Activated CD8-positive, alpha-beta memory T cell treated with anti-CD3 and anti-CD28 coated beads for 1 hour (primary cell): ENCODE measurements at places on chromosomes 5 and 9.

DNA sequence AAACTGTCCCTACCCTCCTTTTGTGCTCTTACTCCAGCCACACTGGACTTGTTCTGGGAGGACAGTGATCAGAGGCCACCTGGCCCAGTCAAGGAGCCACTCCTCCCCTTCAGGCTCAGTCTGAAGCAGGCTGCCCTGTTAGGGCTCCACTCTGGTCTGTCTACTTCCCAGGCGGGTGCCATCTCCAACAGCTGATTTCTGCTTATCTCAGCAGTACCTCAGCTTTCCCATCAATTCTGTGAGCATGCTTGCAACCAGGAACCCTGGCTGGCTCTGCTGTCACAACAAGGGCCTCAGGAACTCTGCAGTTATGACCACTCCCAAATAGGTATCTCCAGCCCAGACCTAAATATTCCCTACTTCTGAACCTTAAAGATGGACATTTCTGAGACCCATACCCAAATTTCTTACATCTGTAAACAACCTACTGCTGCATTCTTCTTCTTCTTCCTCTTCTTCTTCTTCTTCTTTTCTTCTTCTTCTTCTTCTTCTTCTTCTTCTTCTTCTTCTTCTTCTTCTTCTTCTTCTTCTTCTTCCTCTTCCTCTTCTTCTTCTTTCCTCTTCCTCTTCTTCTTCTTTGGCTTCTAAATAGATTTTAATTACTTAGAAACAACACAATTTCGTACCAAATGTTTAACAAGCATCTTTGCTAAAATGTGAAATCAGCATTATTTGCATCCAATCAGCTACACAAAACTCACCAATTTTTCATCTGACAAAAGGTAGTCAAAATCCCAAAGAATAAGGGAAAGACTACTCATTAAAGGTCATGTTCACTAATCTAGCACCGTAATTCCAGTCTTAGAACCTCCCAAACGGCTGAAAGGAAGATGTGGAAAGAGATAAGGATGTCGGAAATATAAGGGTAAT, 13.6 kb upstream of the SLC22A4 start:
- no peak for DNase-seq

DNA sequence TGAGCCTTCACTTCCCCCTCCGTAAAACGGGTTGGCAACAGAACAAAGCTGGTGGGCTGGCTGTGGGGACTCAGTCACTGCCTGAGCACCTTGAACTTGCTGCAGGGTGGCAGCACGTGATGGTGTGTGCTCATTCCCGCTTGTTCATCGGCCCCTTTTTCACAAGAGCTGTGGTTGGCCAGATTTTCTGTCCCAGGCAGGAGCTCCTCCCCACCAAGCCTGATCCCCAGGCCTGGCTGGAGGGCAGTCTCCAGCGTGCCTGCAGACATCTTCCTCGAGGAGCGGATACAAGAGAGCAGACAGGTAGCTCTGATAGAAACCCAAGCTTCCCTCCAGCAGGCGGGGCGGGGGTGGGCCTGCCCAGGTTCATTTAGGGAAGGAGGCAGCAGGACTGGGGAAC, 61.9 kb upstream of the ORM1 start:
- DNase-seq, result no peak

DNA sequence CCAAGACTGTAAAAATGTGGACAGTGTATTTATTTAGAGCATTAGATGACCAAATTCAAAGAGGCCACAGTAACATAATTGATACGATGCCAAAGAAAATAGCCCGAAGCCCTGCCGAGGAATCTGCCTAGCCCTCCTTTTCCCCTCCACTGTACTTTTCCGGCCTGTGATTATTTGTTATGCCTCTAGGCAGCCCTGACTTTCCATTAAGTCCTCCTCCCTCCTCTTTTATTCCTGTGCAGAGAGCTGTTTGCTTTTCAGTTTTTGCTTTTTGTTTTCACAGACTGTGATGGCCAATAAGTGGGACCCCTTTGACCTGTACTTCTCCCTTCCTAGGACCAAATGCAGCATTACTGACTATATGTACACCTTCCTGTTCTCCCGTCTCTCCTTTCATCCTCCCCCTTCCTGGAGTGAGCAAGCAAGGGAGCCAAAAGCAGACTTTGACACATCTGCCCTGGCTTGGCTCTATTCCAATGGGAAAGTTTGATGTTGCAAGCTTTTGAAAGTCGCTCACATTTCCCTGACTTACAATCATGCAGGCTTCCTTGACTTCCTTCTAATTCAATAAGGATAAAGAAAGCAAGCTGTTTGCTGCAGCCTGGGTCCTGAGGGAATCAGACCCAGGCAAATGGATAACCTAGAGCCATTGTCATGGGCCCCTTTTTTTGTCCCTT, 76.1 kb downstream of the NREP start:
- DNase-seq, result no peak

- DNase-seq, result no peak
Measured at GRCh38 chr9:109245310-109245897, 75.5 kb downstream of the EPB41L4B start.

DNA sequence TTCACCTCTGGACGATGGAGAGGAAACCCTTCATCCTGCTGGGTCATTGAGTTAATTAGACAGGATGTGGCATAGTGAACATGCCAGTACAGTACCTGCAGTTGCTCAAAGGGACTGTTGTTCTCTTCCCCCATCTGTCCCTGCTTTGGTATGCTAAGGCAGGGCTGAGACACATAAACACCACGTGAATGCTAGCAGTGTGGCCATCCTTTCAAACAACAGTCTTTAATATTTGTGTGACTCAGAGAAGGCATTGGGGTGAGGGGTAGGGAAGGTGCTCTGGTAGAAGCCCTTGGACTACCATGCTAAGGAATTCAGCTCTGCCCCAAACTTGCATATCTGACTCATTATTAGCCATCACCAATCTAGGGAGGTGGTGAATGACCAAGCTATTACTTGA, 180.2 kb upstream of the ZNF618 start:
- DNase-seq, result no peak

DNA sequence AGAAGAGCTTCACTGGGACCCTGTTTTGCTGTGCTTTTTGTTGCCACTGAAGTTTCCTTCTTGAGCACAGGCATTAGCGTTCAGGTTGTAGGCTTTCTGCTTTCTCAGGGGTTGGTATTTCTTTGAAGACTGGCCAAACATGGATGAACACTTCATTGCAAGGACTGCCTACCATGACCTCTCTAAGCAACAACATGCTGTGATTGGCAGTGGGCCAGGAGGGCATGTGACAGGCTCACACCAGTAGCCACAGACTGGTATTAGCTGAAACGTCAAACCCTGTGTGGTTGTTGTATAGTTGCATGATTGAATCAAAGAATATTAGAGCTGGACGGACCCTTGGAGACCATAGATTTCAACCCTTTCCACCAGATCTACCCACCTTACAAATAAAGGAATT, 20.0 kb upstream of the MLANA start:
- no peak for DNase-seq

GRCh38 chr5:180642181-180642775, 7.1 kb downstream of the FLT4 start:
- DNase-seq, result no peak

GRCh38 chr9:111163716-111164389, 125.6 kb upstream of the LPAR1 start:
- DNase-seq, result no peak

DNA sequence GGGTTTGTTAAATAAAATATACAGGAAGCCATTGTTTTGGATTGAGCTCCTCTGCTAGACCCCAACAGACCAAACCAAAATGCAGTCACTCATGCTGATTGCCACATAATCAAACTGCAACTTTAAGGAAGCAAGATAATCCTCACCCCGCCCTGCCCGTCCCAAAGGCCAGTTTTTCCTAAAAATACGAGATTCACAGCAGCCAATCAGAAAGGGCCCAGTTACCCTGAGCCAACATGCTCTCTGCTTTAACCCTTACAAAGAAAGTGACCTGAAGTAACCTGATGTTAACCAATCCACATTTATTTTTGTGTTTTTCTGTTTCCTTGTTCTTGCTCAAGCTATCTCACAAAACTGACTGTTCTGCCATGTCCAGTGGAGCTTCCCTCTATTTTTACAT, 21.5 kb upstream of the RNF20 start:
- DNase-seq, result no peak

- DNase-seq, result no peak
Measured at GRCh38 chr5:39176759-39177630, 42.4 kb downstream of the FYB1 start.

- no peak for DNase-seq
Measured at GRCh38 chr5:18699681-18700080, 1065.4 kb downstream of the TAF11L14 start.

DNA sequence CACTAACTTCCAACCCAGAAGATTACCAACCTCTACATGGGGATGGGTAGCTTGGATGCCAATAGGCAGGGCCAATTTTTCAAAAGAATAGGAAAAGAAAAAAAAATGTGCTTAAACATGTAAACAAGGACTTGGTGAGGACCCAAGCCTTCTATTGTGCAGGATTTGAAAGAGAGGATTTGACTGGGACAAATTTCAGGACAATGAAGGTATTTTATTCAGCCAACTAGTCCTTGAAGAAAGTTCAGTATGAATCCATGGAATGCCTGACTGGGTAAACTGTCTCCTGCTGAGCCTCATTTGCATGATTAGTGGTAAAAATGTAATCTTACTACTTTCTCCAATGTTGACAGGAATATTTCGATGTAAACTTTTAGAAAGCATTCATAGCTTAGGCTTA, 192.5 kb upstream of the RORB start:
- DNase-seq, result no peak

DNA sequence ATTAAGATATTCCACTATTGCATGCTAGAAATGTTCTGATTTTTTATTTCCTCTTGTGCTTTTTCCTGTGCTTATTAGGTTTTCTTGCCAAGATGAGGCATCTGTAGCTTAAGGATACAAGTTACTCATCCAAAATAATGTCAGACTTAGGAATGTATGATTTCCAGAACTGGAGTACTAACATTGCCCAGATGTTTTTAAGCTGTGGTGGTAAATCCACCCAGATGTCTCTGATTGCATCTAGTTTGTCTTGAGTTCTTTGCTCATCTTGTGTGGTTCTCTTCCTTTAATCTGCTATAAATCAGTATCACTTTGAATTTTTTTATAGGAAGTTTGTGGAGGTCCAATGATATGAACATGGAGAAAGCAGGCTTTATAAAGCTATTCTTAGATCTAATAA, 337.5 kb upstream of the ZNF608 start:
- DNase-seq, result no peak

DNA sequence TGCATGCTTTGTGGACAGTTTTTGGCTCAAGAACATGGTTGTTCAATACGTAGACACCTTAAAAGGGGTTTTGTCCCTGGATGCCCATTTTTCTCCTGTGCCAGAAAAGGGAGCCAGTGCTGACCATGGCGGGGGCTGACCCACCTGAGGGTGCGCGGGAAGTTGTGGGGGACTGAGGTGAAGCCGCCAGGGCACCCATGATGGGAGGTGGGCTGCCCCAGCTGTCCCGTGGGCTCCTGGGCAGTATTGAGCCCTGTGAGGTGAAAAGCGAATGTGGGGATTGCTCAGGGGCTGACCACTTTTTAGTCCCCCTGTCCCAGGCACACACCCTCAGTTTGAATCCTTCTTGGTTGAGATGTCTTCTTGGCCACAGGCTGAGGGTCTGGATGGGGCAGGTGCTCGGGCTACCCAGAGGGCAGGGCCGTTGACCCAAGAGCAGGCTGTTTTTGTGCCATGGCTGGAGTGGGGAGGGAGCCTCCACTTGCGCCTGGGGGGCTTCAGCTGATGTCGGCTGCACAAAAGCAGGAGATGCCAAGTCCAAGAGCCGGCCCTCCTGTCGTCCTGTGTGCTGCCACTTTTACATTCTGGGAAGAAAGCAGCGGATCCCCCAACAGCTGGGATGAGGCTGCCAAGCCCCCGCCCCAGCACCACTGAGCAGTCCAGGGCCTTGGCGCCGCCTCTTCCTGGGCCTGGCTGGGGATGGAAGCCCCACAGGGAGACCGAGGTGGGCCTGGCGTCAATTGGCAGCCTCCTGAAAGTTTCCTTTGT, 120.1 kb downstream of the WNK2 start:
- no peak for DNase-seq

- DNase-seq, result no peak
Measured at GRCh38 chr5:93821891-93822415, 80.6 kb upstream of the POU5F2 start.
